ENCODE measurements at places on chromosomes 5 and 9.

DNA sequence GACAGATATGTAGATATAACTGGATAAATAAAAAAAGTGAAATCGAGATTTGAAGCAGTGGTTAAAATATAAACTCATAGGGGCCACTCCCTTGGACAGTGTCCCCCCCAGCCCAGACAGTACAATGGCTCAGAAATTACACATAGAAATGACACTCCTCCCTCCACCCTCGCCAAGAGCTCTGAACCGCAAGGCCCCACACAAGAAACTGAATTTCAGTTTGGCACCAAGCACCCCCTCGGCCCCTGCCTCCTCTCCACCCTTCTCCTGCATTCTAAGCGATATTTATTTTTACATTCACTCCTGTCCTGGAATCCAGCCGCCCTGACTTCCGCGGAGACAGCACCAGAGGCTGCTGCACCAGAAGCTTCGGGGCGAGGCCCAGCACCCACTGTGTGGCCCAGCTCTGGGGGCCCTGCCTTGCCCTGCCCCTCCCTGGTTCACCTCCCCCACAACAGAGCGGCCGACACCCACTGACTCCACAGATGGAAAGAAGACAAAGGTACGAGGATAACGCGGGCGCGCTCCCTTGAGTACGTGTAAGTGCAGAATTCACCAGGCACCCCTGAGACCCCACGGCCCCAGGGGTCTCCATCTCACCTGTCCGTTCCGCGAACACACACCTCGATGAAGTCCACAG, 11.0 kb downstream of the STC2 start:
- DNase-seq, result no peak

GRCh38 chr9:69175486-69175885, 1.4 kb downstream of the TJP2 start:
- DNase-seq, result peak; percentile 55

DNA sequence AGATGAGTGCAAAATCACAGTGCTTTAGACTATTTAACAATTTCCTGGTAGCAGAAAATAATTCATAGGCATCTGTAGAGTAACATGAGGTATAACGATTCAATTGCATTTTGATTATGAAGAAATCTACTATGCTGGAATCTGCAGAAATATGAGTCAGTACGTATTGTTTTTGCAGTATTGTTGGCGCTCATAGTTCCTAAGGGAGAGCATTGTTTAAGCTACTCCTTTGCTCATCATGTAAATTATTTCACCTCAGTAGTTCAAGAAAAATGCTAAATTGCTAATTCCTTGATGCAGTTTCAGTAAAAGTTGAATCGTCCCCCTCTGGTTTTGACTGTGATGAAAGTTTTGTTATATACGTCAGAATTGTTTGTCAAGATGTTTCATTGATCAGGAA, 458.4 kb downstream of the HINT1 start:
- DNase-seq, result no peak

GRCh38 chr5:169801781-169802180, 164.7 kb downstream of the DOCK2 start:
- DNase-seq, result no peak

GRCh38 chr5:141050622-141051520, at the start of gene PCDHB1:
PCDHB1 (plus strand) TSS chr5:141051374; CDS start chr5:141051471, 97 bp downstream.
- DNase-seq, result no peak

DNA sequence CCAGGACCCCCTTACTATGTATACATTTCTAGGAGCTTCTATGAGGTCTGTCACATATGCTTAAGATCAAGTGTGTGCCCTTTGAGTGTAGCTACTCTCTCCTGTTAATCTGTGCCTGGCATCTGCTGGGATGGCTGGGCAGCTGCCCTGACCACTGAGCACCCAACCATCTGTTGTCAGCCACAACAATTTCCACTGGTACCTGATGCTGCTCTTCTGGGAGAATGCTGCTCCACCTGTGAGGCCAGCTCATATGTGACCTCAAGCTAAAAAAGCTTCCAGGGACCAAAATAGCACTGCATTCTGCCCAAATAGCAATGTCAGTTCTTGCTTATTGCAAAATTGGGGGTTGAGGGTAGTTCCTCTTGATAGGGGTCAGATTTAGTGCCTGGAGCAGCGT, 595.6 kb downstream of the RAB3C start:
- no peak for DNase-seq

DNA sequence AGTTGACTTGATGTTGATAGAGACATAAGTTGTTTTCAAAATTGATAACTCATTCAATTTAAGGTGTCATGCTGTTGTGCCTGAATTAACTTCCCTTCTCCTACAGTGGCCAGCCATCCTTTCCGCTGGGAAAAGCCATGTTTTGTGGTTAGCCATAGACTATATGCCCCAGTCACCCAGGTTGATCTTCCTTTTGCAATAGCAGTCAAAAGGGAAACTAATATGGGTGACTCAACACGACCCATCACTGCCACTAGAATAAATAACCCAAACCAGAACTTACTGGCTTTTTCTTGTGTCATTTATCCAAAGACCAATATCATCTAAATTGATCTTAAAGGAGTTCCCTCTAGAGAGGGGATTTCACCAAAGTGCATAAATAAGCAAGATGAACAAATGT, 87.4 kb downstream of the PTCD2 start:
- peak; percentile 52 for DNase-seq
